ENCODE measurements at places on chromosomes 2 and 18.

GRCh38 chr2:124485659-124486058, 460.6 kb downstream of the CNTNAP5 start:
- DNase-seq: no peak

DNA sequence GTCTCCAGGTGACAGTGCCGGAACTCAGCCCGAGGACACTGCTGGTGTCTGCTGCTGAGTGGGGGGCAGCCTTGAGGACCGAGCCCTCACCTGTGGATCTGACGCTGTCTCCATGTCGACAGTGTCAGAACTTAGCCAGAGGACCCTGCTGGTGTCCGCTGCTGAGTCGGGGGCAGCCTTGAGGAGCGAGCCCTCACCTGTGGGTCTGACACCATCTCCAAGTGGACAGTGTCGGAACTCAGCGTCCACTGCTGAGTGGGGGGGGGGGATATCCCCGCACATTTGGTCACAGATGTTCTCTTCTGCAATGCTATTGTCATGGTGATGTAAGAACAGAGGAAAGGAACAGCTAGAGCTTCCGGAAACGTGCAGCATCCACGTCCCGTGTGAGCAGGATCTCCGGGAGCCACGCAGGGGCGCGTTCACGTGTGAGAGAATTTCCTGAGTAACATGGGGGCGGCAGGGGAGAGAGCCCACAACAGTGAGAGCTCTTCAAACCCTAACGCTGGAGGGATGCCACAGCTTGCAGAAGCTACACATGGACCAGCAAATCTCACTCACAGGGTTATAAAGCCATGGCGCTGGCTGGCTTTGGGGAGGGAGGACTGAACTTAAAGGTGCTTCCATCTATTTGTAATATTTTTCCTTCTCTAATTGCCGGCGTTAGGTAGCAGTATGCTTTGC, 250.7 kb upstream of the SALL3 start:
- no peak for DNase-seq

GRCh38 chr2:236051806-236052205, 116.4 kb downstream of the GBX2 start:
- no peak for DNase-seq

DNA sequence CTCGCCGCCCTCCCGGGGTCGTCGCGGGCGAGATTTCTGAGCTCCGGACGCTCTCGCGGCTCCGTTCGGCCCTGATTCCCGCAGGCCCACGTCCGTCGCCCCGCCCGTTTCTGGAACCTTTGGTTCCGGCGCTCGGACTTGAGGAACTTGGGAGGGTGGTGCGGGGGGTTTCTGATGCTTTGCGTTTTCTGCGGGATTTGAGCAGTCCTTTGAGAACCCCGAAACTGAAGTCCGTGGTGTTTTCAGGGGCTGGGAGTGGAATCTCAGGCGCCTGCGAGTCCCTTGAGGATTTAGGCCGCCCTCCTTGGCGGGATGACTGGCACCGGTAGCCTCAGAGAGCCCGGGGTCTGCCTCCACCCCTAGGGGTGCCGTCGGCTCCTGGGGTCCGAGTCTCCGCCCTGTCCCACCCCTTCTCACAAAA, 336 bp downstream of the THNSL2 start:
- DNase-seq: no peak

DNA sequence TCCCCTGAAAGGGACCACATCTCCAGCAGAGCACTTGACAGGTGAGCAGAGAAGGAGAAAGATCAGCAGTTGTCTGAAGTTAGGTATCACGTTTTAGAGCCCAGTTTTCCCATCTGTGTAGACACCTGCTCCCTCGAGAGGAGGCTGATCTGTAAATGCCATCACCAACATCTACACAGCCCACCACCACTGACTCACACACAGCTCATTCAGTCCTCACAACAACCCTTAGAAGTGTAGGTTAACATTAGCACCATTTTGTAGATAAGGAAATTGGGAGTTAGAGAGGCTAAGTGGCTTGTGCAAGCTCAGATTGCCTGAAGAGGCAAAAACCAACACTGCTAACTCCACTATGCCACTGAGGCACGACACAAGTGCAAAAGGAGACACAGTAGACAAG, 37.2 kb upstream of the STAT1 start:
- DNase-seq: no peak

DNA sequence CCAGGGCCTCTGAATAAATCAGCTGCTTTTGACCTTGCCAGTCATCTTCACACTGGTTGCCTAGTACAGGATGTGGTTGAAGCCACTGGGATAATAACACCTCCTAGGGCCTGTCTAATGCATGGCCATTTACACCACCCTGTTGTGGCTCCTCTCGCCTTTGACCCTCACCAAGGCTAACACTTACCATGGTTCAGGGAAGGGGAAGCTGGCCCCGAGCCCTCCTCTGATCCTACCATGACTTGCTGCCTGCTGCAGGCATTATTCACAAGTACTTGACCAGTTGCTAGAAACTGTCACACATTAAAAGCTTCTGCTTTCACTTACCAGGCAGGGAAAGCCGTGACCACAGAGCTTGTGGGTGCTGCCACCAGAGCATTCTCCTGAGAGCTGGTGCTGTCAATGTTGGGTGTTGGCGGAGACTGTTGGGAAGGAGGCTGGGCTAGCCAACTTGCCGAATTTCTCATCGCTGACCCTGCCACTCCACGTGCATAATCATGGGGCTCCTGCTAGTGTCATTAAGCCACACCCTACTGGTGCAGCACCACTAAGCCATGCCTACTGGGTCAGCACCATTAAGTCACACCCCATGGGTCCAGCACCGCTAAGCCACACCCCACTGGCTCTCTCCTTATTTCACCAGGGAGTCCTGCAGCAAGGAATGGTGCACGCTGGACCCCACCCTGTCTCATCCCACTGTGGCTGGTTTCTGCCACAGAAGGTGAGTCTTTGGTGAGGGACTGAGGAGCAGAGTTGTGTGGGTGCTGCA, 47.0 kb upstream of the TTC39C start:
- peak; percentile 34 for DNase-seq

DNA sequence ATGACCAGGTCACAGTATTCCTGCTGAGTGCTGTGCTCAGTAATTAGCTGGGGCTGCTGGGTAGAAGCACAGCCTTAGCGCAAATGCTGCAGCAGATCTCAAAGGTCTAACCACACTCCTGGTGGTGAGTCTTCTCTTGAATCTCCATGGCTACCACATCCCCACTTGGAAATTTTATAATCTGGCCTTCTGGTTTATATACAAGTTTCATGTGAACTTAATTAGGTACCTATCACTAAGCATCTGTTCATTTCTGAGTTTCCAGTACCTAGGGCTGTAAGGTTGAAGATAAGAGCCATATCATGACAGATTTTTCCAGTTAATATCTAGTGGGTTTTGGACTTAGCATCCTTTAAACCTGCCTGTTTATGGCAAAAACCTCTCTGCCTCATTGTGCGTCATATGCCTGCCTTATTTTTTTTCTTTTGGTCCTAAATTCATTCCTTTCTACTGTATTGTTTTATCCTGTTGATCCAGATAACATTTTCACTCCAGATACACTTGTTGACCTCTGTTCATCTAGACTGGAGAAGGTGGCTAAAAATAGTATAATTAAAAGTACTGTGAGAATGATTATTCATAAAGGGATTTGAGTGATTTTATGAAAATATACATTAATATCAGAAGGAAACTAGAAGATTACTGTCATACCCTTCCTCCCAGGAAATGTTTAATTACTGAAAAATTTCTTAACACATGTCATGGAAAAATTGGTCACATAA, 168.4 kb upstream of the THUMPD2 start:
- DNase-seq: no peak

DNA sequence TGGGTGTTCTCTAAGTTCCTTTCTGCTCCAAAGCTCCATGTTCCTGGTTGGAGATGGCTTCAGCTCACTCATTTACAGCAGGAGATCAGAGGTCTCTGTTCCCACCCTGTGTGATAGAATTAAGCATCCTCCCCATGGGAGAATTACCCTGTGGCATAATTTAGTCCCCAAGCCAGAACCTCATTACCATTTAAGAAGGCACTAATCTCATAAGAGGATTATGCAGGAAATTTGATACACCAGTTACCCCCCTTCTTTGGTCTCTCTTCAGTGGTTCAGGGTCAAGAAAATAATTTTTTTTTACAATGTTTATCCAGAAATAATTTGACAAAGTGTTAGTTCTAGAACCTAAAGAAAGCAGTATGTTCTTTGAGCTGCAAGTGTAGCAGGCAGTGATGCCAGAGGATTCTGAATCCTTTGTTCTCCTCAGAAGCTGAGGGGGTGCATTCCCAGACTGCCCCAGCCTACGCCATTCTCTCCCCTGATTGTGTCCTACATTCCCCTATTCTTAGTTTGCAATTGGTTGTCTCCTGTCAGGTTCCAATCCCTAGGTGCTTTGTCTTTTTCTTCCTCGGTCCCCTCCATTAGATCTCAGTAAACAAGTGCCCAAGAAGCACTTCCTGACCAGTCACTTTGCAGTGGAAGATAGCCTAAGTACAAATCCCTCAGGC, 163.6 kb downstream of the PRKCE start:
- no peak for DNase-seq

- no peak for DNase-seq
Measured at GRCh38 chr2:191345788-191346187, 100.6 kb downstream of the MYO1B start.

GRCh38 chr18:75531851-75532459, 104.5 kb upstream of the SMIM21 start:
- no peak for DNase-seq

GRCh38 chr2:49943944-49944778, 789.8 kb upstream of the FSHR start:
- DNase-seq: no peak

- no peak for DNase-seq
Measured at GRCh38 chr18:267380-267687, 513 bp downstream of the THOC1 start.

DNA sequence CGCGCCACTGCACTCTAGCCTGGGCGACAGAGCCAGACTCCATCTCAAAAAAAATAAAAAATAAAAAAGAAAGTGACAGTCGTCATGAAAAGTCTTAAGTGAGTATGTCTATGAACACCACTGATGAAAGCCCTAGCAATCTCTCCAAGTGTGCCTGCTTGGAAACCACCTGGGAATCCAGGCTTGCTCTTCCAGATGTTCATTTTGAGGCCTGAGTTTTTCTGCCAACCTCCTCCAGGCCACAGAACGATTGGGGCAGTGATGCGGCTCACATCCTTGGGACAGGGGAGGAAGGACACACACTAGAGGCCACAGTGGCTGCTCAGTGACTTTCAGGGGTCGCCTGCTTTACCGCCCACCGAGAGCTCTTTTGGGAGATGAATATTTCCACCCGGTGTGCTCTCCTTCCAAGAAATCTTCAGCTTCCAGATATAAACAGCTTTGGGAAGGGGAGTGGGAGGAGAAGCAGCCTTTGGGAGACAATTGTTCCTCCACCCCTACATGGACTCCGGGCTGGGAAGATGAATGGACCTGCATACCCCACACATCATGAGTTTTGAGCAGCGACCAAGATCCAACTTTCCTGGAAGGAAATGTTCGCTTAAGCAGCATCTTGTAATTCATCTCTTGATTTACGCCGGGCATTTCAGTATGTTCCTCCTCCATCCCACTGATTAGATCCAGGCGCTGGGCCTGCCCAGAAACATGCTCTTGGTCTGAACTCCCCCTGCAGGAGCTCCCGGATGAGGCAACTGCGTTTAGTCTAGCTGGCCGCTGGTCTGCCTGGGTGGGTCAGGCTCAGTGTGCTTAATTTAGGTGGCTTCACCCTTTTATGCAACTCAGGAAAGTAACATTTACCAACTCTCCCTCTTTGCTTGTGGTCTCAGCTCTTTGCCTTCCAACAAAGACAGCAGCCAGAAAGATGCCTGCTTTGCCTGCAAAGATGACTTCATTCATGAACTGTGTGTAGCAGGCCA, 6.2 kb upstream of the ARMC9 start:
- no peak for DNase-seq

DNA sequence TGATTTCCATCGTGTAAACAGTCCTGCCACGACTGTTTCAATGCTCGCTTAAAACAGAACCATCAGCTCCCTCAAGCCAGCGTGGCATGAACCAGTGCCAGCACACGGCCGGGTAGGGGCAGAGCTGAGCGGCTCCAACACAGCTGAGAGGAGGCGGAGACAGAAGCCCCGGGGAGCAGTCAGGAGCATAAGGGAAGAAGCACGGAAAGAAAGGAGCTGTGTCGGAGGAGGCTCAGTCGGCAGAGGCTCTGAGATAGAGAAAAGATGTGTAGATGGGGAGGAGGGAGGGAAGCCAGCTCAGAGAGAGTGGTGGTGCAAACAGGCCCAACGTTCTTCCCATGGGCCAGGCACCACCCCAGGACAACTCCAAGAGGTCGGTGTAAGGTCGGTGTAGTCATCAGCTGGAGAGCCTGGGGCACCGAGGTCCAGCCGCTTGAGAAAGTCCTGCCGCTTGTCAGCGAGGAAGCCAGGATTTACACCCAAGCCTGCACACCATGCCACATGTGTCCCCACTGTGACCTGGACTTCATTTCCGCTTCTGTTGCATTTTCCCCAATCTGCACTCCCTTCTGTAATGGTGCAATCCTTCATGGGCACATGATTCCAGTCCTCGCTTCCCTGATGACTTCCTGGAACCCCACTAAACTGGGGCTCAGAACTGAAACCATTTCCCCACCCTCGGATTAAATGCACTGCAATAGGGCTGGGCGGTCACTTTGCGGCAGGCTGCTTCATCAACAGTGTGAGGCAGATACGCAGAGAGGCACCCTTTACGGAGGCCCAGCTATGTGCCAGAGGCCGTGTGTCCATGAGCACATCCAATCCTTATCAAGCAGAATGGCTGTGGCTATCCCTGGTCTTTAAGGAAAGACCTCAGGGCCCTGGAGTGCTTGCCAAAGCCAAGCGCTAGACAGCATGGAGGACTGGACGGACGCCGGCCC, 43.5 kb downstream of the CYP27C1 start:
- no peak for DNase-seq

DNA sequence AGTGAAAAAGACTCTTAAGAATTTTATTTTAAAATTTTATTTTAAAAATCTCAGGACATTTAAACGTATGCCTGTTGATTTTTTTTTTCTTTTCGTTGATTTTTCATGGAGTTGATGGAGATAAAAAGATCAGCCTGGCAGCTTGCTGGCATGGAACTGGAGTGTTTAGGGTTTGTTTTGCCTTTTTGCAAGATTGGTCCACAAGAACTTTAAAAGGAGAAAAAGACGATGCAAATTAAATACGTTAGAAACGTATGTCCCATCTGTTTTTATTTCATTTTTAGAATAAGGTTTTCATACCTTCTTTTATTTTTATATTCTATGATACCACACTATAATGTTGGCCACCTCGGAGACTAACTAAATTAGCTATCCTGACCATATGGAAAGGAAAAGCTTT, 254.9 kb downstream of the ARHGAP15 start:
- DNase-seq: no peak

- DNase-seq: no peak
Measured at GRCh38 chr2:138122891-138123290, 158.6 kb downstream of the HNMT start.

DNA sequence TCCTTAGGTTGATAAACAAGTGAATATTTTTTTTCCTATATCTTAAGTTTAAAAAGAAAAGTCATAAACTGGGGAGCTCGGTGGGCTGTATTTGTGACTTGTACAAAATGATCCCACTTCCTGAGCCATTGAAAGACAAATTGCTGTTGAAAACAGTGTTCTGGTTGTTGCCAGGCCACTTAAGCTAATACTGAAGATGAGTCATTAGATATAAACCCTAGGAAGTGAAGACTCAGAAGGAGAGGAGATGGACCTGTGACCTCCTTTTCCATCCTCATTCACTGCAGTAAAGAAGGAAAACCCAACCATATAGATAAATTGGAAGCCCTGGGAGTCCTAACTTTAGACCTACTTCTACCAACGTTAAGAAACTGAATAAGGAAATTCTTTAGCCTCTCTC, 46.2 kb upstream of the SERPINE2 start:
- no peak for DNase-seq

GRCh38 chr2:6073191-6074088, 381.3 kb downstream of the SOX11 start:
- DNase-seq: no peak
